ENCODE measurements at places on chromosomes 7 and 10. TPM values are rescaled to one million over a fixed set of nuclear protein-coding genes. Genes with fewer than 3 reads are reported as not detected.

Gene FEZF1
- not detected for total RNA-seq

Gene LIPN
- total RNA-seq: not detected

Gene ZNF107
- 0.52 TPM for total RNA-seq

Gene PIK3CG
- not detected for total RNA-seq

Gene TAS2R41
- not detected for total RNA-seq

Gene MRPS24
- total RNA-seq: 122 TPM

Data from Caki2 (cell line).